ENCODE measurements at places on chromosomes 1 and 21.
A peak's percentile ranks its signal among the peaks of the same experiment; 100 is the strongest.

DNA sequence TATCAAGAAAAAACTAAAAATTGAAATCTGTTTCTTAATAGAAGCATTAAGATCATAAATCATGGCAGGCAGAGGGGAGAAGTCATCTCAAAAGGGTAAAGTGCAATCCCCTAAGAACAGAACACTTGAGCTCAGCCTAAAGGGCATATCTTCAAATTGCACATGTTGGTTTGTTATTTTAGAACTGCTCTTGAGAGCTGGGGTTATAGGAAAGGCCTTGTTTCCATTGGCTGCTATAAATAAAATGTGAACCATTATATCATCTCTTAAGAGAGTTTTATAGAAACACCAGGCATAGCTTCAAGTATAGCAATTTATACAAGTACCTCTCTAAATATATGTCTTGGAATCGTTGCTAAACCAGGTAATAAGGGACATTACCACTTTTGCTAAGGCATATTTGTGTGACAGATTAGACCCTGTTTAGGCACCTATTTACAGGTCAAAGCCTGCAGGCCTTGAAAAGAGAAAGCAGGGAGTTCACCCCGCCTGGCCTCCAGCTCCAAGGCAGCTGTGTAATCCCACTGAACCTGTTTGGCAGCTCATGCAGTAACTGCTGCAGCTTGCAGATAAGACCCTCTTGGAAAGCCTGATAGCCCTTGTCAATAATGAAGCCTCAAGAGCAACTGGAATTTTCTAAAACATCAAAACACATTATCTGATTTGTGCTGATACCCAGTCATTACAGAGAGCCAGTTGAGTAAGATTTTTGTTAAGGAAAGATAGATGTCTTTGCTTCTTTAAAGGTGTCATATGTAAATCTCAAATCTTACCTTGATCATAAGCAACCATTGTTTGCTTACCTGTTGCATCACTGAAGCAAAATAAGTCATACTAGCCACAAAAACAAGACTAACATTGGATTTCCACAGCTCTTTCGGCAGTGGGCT lies 24.2 kb upstream of the SYDE2 start:
- no peak for DNase-seq

- no peak for DNase-seq
Measured at GRCh38 chr1:17207540-17207939, 2.6 kb downstream of the PADI1 start.

DNA sequence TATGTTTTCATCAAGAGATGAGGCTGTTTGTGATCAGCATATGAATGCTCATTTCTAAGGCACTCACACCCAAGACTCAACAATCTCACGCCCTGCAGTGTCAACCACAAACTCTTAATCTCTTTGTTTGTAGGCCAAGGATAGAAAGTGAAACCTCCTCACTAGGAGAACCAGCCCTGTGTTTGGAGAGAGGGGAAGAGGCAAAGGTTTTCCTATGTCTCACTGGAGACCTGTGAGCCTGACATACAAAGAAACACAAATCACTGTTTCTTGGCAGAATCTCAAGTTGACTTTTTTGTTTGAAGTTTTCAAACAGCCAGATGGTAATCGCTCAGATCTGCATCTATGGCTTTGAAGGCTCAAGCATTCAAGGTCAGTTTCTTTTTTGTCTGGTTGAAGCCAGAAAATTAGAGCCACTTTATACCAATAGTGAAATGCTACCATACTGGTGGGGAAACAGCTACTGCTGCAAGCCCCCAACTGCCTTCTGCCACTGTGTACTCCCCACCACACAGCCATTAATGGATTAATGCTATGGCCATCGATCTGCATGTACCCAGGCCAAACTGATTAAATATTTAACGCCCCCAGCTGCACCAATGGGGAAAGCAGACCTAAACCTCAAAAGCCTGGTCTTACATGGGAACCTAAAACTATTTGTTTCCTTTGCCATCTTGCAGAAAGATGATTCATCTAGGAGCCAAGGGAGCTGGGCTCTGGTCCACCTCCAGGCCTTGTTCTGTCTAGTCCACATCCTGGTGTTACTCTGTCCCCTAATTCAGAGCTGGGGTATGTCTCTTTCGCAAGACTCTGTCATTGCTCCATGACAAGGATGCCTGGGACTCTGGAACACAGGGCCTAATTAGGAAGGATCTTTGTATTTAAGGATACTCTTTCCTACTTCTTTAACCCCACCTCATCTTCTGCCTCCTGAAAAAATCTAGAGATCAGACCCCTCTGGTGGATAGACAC lies 16.3 kb downstream of the PDZK1 start:
- peak; percentile 35 for DNase-seq

GRCh38 chr1:167565922-167566321 lies 12.4 kb upstream of the CREG1 start:
- DNase-seq, result no peak

DNA sequence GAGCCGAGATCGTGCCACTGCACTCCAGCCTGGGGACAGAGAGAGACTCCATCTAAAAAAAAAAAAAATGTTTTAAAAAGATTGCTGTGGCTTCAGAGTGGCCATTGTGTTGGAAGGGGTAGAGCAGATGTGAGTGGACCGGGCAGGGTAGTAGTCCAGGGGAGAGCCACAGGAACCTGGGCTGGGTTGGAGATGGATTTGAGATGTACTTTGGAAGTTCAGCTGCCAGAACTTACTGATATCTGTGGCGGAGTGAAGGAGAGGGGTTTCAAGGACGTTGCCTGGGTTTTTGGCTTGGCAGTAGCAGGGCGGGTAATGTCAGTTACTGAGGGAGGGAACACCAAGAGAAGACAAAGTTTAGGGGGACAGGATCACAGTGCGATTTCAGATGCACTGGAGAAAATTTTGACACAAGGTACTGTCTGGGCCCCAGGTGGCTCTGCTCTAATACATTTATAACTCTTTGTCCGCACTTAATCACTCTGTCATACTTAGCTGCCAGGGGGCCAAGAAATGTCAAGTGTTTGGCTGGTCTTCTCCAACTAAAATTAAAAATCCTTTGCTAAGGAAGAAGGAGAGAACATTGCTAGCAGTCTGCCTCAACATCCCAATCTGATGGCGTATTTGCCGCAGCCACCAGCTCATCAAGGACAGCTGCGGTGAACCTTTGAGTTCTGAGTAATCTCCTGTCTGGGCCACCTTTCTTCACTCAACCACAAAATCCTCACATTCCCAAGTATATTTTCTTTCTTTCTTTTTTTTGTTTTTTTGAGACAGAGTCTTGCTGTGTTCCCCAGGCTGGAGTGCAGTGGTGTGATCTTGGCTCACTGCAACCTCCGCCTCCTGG lies 9.6 kb downstream of the EPHX1 start:
- DNase-seq, result no peak
